ENCODE measurements at places on chromosomes 16 and 17. TPM values are rescaled to one million over a fixed set of nuclear protein-coding genes. Genes with fewer than 3 reads are reported as not detected.

- DNase-seq: no peak
These were observed 10.1 kb upstream of the TANC2 start for GRCh38 chr17:62955841-62956352.

GRCh38 chr17:57125866-57126265, 40.8 kb downstream of the AKAP1 start:
- no peak for DNase-seq

DNA sequence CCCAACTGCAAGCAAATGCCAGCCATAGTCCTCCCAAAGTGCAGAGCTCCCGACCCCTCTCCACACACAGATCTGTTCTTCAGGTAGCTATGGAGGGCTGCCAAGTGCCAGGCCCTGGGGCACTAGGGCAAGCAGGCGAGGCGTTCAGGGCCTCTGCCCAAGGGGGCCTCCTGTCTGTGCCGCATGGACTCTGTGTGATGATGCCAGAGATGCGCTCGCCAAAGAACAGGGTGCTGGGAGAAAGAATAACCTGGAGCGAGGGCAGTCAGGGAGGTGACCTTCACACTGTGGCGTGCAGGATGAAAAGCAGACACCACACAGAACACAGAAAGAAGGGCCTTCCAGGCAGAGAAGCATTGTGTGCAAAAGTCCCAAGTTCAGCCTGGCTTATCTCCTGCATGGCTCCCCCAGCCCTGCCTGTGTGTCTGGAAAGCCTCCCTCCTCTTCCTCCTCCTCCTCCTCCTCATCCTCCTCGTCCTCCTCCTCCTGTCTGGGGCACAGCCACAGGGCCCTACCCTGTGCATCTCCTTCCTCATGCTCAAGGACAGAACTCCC, 44.2 kb downstream of the PEMT start:
- no peak for DNase-seq

DNA sequence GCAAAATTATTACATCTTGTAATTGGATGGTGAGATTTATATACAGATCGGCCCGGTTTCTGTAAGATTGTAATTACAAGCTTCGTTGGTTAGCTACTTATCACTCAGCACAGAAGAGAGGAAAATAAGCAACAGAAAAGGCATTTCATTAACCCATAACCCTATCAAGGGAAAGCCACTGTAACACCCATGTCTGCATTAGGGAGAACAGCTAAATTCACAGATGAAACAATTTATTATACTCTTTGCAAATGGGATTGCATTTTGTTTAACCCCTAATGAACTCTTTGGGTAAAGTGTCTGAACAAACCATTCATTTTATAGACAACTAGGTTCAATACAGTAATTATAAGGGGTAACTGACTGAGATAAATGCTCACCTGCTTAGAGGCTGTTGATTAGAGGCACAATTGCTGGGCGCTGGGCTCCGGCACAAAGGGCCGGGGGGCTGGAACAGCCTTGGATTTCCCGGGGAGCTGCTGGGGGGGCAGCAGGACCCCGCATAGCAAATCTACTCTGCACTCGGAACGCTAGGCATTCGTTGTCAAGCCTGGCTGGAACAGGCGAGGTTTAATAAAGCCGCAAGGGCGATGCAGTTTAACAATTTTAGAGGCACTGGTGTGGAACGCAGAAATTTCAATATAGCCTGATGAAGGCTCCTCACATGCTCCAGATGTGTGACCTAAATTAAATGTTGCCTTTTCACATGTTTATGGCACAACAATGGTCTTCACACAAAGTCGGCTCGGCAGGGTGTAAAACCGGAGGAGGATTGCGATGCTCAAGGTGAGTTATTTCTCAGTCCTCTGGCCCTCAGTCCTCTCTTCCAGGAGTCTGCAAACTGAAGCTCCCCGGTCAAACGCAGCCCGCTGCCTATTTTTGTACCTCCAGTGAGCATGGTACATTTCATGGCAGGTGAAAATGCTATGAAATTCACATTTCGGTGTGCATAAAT, 134.0 kb upstream of the IRX6 start:
- DNase-seq: no peak

GRCh38 chr17:44543905-44544523, 13.3 kb upstream of the FZD2 start:
- DNase-seq: no peak

DNA sequence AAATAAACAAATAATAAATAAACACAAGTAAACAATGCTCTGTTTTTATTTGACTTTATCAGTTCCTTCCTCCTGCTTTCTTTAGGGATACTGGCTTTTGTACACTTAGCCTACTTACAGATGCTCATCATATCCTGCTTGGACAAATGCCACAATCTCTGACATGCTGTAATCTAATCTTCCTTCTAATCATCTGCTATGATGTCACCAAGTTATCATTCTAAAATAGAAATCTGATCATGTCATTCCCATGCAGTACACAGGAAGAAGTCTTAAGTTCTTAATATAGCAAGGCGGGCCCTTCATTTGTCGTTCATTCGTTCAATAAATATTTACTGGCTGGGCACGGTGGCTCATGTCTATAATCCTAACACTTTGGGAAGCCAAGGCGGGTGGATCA, 9.1 kb upstream of the UBB start:
- DNase-seq: no peak

- no peak for DNase-seq
These were observed 65.1 kb upstream of the TNRC6C start for GRCh38 chr17:77893144-77894044.

DNA sequence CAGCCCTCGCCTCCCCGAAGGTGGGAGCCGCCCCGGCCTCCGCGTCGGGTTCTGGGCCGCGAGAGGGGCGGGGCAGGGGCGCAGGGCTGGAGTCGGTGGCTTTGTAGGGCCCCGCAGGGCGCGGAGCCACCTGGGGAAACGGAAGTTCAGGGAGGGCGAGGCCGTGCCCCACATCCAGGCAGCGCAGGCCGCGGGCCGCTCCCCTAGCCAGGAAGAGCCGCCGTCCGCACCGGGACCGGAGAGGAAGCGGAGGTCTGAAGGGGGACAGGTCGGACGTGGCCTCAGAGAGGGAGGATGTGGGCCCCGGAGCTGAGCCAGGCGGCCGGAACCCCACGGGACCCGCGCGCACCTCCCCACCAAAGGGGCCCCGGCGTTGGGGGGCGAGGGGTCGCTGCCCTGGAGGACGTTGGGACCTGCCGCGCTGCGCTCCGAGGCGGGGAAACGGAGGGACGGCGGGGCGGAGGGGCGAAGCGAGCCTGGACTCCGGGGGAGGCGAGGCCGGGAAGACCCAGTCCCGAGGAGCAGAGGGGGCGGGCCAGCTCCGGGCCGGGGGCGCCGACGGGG, 482 bp upstream of the SLC16A3 start:
- no peak for DNase-seq

DNA sequence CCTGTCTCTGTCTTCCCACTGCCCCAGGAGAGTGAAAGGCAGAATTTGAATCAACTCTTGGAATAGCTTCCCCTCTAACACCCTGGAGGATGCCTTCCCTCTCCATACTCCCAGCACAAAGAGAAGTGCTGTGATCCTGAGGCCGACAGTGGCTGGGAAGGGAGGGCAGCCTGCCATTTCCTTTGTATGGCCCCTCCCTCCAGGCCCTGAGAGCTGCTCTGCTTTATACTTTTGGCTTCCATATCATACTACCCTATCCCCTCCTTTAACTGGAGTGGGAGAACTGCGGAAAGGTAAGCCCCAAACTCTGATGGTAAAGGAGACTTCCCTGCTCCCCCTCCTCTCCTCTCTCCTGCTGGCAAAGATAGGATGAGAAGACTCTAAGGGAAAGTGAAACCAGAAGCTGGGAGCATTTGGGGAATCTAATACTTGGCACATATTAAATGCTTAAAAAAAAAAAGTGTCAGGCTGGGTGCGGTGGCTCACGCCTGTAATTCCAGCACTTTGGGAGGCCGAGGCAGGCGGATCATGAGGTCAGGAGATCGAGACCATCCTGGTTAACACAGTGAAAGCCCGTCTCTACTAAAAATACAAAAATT, 4.1 kb upstream of the MED24 start:
- no peak for DNase-seq

DNA sequence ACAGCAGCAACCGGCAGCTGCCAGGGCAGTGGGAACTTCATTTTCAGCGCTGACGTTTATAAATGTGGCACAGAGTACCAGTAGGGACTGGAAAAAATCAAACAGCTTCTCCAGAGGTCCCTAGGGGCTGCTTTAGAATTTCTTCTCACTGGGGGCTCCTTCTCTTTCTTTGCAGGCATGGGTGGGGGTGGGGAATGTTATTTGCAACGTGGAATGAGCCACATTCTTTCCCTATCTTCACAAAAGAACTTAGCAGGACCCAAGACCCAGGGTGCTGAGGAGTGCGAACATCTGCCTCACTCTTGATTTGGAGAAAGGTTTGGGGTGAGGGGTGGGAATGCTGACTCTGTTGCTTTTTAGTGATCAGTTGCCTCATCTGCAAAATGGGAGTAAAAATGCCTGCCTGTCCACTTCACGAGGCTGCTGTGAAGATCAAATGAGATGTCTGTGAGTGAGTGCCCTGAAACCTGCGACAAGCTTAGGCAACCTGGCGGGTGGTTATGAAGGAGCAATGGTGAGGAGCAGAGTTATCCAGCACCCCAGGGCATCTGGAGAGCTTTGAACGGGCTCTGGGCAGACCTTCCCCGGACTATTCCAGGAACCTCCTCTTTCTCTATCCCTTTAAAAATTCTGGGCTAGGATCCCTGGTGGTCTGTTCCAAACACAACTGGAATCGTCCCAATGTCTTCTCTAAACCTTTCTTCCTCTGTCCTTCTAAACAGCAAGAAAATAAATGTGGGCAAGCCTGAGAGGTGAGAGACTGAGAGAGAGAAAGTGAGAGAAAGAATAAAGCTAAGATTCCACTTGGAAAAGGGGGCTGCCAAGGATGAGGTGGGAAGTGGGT, 10.7 kb upstream of the PIPOX start:
- DNase-seq: no peak

DNA sequence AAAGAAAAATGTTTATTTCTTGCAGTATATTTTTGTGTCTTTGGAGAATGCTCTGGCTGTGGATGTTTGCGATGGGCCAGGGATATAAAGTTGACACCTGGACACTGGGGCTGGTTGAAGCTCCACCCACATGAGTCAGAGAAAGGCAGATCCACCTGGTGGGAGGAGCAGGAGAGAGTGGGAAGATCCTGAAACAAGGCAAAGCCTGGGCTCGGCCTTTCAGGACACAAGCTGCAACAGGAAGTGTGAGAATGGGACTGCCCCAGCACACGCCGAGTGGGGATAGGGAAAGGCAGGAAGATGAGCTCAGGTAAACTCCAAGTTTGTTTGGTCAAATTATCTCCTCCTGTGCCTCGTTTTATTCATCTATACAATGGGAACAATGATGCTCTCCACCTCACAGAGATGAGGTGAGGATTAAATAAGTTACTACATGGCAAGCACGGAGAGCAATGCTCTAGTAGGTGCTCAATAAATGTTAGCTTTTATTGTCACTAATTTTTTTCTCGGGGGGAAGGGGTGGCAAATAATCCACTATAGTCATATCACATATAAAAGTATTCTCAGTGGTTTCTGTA, 21.4 kb upstream of the PITPNM3 start:
- no peak for DNase-seq

DNA sequence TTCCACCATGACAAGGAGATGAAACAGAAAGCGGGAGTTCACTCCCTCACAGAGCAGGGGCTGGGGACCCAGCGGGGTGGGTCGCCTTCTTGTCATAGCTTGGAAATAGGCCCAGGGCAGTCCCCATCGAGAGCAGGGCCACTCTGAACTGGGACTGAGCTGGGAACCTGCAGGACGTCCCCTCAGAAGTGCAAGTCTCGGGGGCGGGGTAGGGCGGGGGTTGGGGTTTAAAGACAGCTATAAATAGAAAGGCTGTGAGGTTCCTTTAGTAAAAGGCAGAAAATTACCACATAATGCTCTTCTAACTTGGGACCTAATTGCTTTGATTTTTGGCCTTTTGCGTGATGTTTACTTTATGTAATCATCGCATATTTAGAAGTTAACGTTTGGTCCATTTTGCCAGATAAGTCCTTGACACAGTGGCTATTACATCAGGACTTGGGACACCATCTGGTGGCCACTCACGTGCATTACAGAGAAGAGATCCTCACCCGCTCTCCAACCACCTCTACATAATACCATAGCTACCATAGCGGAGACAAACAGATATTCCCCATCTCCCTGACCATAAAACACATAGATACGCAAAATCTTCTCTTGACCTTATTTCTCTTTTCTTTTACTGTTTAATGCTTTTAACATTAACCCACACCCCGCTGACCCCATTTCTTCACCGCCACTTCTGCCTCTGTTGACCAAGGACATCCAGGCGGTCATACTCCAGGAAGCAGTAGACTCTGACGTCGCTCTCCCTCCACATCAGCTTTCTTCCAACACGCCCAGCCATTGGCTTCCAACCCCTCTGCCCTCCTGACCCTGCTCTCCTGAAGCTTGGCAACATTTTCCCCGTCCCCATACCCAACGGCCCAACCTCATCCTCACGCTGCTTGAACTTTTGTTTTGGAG, 27.5 kb upstream of the PIK3R6 start:
- no peak for DNase-seq

DNA sequence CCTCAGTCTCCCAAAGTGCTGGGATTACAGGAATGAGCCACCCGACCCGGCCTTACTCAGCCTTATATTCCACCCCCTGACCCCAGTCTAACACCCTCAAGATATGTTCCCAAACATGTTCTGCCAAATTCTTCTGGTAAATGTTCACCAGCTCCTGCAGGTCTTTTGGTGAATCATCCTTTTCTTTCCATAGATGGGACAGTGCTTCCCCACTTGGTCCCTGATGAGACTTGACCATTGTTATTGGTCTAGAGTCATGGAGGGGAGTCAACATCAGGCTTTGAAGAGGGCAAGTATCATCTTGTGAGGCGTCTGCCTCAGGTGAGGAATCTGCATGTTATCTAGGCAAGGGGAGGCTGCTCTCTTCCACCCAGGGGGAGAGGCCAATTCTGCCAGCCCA, 10.4 kb upstream of the RUNDC3A start:
- DNase-seq: no peak

GRCh38 chr16:54673313-54673712, 257.4 kb upstream of the IRX5 start:
- no peak for DNase-seq

DNA sequence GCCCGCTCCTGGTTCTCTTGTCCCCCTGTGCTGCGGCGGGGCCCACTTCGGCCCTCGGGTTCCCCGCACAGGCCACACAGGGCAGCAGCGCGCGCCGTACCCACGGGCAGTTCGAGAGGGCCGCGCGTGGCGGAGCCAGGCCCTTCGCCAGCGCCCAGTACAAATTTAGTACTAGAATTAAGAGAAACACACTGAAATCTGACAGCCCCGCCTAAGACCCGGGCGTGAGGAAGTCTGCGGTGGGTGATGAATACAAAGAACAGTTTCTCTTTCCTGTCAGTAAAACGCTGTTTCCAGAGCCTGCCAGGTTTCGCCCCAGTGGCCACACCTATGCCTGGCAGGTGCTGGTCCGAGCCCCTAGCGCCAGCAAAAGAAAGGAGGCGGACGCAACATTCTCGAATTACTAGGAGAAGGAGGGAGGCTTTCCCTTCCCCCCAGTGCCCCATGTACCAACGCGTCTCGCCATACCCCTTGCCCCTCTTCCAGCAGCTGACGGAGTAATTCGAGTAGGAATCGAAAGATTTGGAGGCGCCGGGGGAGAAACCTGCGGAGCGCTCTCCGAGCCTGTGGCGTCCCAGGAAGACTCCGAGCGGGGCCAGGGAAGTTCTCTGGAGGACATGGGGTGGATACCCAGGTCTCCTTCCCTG, 591 bp upstream of the SLFN5 start:
- peak; percentile 37 for DNase-seq

Gene HOXB9
- total RNA-seq: not detected

Gene CETP
- total RNA-seq: 0.19 TPM

Gene ARHGDIG
- not detected for total RNA-seq

Gene OR2C1
- not detected for total RNA-seq

Gene KRT28
- total RNA-seq: not detected
